ENCODE measurements at places on chromosomes 16 and 17.

- no peaks in the 10 kb centered on the region for H3K4me1 ChIP-seq
- H3K27me3 ChIP-seq, result no peaks in the 10 kb centered on the region
- no peaks in the 10 kb centered on the region for H3K36me3 ChIP-seq
- H3K27ac ChIP-seq, result no peak overlapping the region
Measured at GRCh38 chr16:28326881-28327610, 34.7 kb downstream of the SBK1 start.

- H3K27me3 ChIP-seq, result no peaks in the 10 kb centered on the region
- no peak overlapping the region for H3K4me3 ChIP-seq
- H3K27ac ChIP-seq, result no peak overlapping the region
- H3K4me1 ChIP-seq, result peaks cover 22% of the 10 kb centered on the region
Measured at GRCh38 chr17:72737151-72737690, 355.3 kb downstream of the SLC39A11 start.

DNA sequence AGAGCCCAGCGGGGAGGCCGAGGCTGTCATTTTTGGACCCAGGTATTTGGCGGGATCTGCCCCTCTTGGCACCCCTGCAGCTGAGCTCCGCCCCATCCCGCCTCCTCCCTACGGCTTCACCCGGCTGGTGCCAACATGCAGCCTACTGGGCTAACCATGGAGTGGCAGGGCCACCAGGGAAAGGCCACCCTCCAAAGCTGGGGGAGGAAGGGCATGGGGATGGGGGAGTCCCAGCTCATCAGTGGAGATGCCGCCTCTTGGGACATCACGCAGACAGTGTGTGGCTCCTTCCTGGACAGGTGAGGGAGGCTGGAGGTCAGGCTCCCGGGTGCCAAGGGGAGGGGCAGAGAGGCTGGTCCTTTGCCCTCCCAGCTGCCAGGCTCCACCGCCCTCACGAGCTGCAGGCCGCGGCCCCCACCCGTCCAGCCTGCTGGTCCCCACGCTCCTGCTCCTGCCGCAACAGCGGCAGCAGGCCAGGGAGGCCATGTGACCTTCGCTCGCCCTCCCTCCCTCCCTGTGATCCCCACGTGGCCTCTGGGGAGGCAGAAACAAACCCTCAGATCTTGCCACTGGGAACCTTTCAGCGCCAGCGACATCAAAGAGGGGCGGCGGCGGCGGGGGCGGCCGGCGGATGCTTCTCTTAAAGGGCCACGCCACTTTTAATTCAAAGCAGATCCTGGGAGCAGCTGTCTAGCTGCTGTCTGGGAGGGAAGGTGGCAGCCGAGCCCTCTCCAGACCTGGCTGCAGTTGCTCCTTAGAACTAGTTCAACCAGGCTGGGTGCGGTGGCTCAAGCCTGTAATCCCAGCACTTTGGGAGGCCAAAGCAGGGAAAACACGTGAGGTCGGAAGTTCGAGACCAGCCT, 6.8 kb upstream of the NOTUM start:
- no peak overlapping the region for H3K4me3 ChIP-seq
- H3K27me3 ChIP-seq, result peaks cover 42% of the 10 kb centered on the region
- H3K27ac ChIP-seq, result no peak overlapping the region

- no peak for DNase-seq
- no peak overlapping the region for H3K4me3 ChIP-seq
- H3K27ac ChIP-seq, result no peak overlapping the region
Measured at GRCh38 chr17:71437166-71437565, 683.7 kb upstream of the SOX9 start.

GRCh38 chr17:48290378-48290777, 139.6 kb downstream of the SKAP1 start:
- no peaks in the 10 kb centered on the region for H3K27me3 ChIP-seq
- H3K4me3 ChIP-seq, result no peak overlapping the region
- peak; percentile 37 for DNase-seq
- no peaks in the 10 kb centered on the region for H3K36me3 ChIP-seq
- H3K4me1 ChIP-seq, result peaks cover 4% of the 10 kb centered on the region

GRCh38 chr16:3601614-3602319, 9.6 kb downstream of the SLX4 start:
- no peak for DNase-seq
- H3K27me3 ChIP-seq, result no peaks in the 10 kb centered on the region
- H3K4me1 ChIP-seq, result no peaks in the 10 kb centered on the region
- peaks cover 47% of the 10 kb centered on the region for H3K36me3 ChIP-seq
- no peak overlapping the region for H3K4me3 ChIP-seq
- no peak overlapping the region for H3K27ac ChIP-seq

DNA sequence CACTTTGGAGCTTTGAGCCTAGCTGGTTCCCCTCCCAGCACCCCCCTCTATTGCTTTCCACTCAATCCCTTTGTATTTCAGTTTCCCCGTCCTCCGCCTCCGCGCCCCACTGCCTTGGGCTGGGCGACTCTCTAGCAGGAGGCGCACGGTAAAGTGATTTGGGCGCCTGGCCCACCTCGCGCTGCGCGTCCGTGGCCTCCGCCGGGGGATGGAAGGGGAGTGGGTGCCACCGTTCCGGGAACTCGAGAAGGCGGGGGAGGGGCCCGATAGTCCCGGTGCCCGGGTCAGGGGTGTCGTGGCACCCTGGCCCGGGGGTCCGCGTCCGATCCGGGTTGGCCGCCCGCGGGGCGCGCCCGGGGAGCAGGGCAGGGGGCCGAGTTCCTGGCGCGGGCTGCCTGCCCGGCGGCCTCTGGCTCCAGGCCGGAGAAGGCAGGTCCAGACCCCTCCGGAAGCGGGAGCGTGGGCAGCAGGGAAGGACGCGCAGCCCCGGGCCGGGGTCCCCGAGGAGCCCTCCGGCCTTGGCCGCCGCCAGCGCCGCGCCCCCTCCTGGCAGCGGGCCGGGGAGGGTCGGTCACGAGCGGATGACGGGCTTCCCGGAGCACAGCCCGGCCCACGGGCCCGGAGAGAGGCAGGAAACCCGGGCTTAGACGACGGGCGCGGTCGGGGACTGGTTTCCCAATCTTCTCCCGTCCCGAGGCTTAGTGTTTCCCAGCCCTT, 15.8 kb downstream of the MEOX1 start:
- H3K4me3 ChIP-seq, result peak overlapping the region; percentile 21
- peaks cover 3% of the 10 kb centered on the region for H3K4me1 ChIP-seq
- H3K36me3 ChIP-seq, result no peaks in the 10 kb centered on the region
- DNase-seq, result peak; percentile 81
- H3K27me3 ChIP-seq, result peaks cover 3% of the 10 kb centered on the region

DNA sequence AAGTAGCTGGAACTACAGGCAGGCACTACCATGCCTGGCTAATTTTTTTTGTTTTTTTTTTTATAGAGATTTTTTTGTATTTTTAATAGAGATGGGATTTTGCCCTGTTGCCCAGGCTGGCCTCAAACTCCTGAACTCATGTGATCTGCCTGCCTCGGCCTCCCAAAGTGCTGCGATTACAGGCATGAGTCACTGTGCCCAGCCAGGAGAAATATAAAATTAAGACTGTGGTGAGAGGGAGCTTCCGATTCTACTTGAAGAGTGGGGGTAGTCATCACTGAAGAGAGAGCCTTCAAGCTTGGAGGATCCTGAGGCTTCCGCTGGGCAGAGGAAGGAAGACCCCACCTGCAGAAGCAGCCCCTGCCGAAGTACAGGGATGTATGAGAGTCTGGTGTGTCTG, 34.4 kb upstream of the RGS9 start:
- H3K27ac ChIP-seq, result no peak overlapping the region
- H3K27me3 ChIP-seq, result no peaks in the 10 kb centered on the region
- no peak overlapping the region for H3K4me3 ChIP-seq
- no peak for DNase-seq

DNA sequence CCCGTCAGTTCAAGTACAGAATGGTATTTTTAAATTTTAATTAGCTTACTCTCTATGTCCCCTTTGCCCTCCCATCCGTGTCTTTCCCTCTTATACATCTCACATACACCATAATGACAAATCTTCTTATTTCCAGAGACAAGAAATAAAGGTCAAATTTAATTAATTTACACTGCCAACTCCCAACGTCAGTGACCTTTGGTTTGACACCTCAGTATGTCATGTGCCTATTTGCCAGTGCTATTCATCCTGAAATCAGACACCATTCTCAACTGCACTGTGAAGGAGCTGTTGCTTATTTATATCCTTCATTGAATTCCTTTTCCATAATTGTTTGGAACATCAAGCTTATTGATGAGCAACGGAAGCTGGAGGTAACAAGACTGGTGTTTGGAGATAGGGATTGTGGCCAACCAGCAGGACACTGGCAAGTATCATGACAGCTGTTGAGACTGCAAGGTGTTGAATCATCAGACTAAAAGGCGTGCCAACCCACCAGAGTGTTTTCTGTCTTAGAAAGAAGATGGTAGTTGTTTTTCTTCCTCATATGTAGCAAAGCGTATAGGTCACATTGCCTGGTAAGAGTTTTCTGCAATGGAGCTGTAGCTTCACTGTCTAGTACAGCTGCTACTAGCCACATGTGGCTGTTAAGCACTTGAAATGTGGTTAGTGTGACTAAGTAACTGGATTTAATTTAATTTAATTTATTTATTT, 12.5 kb downstream of the CALCOCO2 start:
- H3K27me3 ChIP-seq, result no peaks in the 10 kb centered on the region
- peak overlapping the region; percentile 8 for H3K27ac ChIP-seq
- DNase-seq, result no peak

DNA sequence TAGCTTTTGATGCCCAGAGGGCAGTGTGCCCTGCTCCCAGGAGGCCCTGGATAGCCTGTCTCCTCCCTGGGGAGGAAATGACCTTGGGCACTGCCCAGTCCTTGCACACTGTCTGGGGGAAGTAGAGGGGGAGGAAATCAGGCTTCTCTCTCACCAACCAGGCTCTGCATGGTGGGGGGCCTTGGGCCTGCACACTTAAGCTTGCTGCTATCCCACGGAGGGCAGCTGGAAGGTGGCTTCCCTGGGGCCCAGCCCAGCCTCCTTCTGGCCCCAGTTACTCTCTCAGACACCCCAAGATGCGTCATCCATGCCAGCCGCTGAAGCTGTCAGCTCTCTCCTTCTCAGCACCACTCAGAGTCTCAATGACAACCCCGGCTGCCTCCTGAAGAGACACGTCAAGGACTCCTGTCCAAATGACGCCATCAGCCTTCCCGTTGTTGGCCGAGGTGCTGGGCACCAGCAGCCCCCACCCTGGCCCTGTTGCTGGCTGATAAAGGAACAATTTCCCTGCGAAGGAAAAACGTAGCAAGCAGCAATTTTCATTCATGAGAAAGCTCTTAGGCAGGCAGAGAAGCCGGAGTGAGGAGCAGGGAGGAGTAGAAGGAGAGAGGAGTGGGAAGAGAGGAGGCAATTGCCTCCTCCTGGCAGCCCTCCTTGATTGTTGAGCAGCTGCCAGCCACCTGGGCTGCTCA, 95.5 kb downstream of the SDK2 start:
- H3K27ac ChIP-seq, result no peak overlapping the region
- H3K36me3 ChIP-seq, result no peaks in the 10 kb centered on the region
- no peaks in the 10 kb centered on the region for H3K4me1 ChIP-seq
- H3K27me3 ChIP-seq, result no peaks in the 10 kb centered on the region
